Cortex of kidney (tissue), 1 donor: ENCODE measurements at places on chromosomes 5 and 9.

GRCh38 chr5:136200761-136201160 lies 7.8 kb upstream of the SMIM32 start:
- DNase-seq: no peak

GRCh38 chr5:6721442-6721841 lies 8.2 kb downstream of the TENT4A start:
- no peak for DNase-seq

GRCh38 chr9:95498641-95499040 lies 18.1 kb downstream of the PTCH1 start:
- DNase-seq: no peak

DNA sequence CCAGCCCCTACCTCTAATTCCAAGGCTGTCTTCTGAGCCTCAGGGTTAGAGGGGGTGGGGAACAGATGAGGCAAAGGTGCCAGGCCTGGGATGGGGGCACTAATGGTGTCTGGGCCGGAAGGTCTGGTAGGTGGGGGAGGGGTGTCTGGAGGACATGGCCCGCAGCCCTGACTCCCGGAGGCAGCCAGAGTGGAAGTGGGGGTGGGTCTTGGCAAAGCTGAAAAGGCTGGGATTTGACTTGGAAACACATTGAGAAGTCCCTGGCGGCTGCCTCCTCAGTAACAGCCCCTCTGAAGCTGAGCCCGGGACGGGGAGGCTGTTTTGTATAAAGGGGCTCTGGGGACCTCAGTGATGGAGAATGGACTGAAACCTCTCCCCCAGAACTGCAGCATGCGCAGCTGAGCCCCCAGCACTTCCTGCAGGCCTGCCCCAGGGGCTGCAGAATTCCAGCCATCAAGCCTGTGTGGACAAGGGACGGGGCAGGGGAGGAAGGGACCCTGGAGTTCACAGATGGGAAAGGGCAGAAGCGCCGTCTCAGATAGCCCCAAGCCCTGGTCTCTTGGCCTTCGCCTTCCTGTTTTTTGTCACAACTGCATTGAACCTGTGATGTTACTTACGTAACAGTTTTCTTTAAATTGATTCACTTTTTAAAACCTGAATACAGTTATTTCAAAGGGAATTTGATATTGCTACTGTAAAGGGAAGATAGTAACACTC lies 49.3 kb upstream of the SYNPO start:
- no peak for DNase-seq

DNA sequence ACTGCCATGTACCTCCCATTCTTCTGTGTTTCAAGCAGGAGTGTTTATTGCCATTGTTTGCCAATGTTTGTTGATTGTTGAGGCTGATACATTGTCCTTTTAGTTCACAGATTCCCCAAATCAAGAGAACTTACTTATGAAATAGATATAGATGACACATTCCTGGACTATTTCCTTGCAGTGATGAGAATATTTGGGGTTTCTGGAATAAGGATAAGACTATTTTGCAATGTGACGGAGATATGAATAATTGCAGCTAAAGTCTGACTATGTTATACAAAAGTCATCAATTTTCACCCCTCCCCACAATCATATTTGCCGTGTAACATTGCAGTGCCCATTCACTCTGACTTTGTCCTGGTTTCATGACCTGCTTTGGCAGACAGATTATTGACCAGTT lies 460.8 kb downstream of the CDH10 start:
- DNase-seq: no peak

GRCh38 chr9:126491568-126491879 lies 122.2 kb upstream of the LMX1B start:
- no peak for DNase-seq

GRCh38 chr5:79200573-79201183 lies 35.3 kb upstream of the JMY start:
- DNase-seq: no peak

- no peak for DNase-seq
Measured at GRCh38 chr9:107703651-107704050, 214.1 kb upstream of the KLF4 start.

- DNase-seq: no peak
Measured at GRCh38 chr5:95808686-95809413, 13.7 kb downstream of the GLRX start.

DNA sequence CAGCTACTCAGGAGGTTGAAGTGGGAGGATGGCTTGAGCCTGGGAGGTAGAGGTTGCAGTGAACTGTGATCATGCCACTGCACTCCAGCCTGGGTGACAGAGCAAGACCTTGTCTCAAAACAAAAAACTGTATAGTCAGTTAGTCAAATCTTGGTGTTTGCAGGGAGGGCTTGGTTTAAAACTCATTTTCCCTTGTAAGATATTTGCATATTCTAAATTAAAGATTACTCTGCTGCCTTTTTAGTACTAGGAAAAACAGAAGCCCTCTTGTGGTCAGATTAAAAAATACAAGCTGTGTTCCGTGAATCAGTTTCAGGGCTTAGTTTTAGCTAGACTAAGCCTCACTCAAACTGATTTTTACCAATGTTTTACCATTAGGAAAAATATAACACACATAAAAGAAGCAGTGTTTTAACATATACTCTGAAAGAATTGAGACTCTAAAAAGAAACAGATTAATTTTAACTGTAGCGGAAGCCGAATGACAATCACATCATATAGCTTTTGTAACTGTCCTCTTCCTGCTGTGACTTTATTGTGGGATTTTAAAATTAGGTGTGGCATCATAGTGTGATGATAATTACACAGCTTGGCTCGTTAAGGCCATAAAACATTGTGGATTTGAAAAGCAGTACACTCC lies 84.9 kb upstream of the BASP1 start:
- DNase-seq: no peak

- DNase-seq: no peak
Measured at GRCh38 chr5:169695919-169696490, 58.9 kb downstream of the DOCK2 start.

GRCh38 chr5:166909926-166910325 lies 1381.5 kb upstream of the WWC1 start:
- no peak for DNase-seq

GRCh38 chr5:42894057-42894456 lies 82.4 kb upstream of the SELENOP start:
- DNase-seq: no peak

DNA sequence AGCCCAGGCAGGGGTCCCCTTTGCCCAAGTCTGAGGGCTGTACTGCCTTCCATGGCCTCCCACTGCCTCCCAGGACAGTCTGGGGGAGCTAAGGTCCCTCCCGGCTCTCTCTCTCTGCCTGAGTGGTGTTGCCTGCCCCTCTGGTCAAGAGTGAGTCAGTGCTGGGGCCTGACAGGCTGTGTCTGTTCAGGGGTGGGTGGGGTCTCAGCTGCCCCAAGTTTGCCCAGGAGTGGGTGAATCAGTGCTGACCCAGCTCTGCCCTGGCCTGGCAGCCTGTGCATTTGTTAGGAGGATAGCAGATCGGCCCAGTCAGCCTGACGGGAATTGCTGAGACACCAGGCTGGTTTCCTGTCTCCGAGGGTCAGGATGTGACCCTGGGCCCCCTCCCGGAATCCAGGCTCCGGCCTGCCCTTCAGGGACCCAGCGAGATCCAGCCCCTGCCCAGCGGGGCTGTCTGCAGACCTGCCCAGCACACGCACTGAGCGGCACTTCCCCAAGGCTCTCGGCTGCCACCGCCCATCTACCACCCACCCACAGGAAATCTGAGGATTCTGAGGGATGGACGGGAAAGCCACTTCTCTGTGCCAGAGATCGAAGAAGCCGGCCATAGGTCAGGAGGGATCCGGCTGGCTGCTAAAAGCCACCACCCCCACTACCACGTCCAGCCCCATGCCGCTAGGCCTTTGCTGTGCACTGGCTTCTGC lies 15.9 kb downstream of the ENG start:
- DNase-seq: no peak

- no peak for DNase-seq
Measured at GRCh38 chr5:103373597-103374472, 115.3 kb downstream of the MACIR start.

DNA sequence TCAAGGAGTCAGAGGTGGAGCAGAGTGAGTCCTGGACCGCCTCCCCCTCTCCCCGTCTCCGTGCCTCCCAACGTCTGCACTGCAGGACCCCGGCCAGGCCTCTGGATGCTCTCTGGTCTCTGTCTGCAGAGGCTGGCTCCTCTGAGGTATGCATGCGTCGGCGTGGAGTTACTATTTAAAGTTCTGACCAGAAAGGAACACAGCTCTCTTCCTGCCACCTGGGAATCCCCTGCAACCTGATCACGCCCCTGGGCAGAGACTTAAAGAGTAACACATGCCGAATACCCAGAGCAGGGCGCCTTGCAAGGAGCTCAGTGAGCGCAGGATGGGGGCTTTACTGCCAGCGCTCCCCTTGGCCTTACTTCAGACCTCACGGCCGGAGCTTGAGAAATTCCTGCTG lies 16.0 kb downstream of the ANXA6 start:
- no peak for DNase-seq

GRCh38 chr5:6159832-6160430 lies 218.4 kb downstream of the MED10 start:
- DNase-seq: no peak

GRCh38 chr9:106887066-106887465 lies 24.1 kb downstream of the ZNF462 start:
- no peak for DNase-seq

DNA sequence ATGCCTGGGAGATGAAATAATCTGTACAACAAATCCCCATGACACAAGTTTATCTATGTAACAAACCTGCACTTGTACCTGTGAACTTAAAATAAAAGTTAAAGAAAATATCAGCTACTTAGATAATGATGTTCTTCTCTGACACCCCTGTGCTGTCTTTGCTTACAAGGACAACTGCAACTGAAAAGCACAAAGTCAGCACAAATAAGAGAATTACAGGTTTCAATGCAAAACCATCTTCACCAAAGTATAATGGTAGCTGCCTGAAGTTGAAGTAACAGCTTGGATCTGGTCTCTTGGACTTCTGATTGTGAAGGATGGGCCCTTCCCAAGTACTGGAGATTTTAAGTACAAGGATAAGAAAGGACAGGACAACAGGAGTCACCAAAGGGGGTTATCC lies 45.6 kb upstream of the PPP2R2B start:
- DNase-seq: no peak

DNA sequence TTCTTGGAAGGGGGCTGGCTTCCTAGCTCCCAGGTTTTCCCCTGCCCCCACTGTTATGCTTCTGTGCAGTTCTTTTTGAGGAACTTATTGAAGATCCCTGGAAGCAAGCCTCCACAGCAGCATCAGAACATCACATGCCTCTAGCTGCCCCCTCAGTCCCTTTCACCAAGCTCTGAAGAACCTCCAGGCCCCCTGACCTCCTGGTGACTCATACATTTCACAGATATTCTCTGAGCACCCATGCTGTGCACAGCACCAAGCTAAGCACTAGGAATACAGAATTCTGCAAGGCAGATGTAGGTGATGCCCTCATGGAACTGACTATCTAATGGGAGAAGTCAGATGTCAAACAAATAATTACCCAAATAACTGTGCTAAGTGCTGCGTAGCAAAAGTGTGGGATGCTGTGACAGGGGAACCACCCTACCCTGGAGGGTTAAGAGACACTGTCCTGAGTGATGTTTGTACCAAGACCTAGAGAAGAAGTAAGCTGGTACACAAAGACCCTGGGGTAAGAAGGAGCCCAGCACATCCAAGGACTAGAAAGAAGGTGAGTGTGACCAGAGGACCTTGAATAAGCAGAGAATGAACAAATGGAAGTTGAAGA lies 213.7 kb upstream of the NR4A3 start:
- no peak for DNase-seq

GRCh38 chr5:7925961-7926695 lies 57.2 kb downstream of the MTRR start:
- DNase-seq: no peak

DNA sequence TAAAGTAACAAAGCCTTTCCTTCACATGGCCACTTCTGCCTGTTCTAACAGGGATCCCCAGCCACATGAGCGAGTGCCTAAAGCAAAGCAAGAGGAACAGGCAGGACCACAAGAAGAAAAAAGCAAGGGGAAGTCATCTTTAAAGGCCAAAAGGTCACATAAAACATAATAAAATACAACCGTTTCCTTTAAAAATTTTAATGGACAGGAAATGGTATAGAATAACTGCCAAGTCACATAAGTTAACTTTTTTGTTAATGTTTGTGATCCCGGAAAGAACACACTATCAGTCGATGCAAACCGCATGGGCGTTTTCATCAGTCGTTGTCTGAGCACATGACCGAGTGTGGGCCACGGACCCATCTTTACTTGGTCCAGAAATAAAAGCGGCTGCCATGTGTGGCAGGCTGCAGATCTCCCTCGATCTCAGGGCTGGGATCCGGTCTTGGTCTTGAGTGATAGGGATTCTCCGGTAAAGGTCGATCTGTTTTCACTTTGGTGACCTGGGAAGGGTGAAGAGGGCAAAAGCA lies 15.6 kb downstream of the NDUFA8 start:
- DNase-seq: no peak
